Tibial nerve (tissue), 4 donors: ENCODE measurements at places on chromosomes 5 and 9. TPM values are rescaled to one million over a fixed set of nuclear protein-coding genes. Genes with fewer than 3 reads are reported as not detected.

Gene RASEF
- 0.21 TPM for total RNA-seq

GRCh38 chr9:80842389-80842788, 847.0 kb downstream of the TLE1 start:
- no peak overlapping the region for H3K4me3 ChIP-seq
- no peaks in the 10 kb centered on the region for H3K4me1 ChIP-seq
- H3K27me3 ChIP-seq: no peaks in the 10 kb centered on the region

GRCh38 chr9:5554254-5554653, 43.9 kb downstream of the PDCD1LG2 start:
- no peak for DNase-seq
- no peaks in the 10 kb centered on the region for H3K27me3 ChIP-seq
- H3K27ac ChIP-seq: no peak overlapping the region
- H3K4me1 ChIP-seq: peaks cover 13% of the 10 kb centered on the region
- no peaks in the 10 kb centered on the region for H3K36me3 ChIP-seq

DNA sequence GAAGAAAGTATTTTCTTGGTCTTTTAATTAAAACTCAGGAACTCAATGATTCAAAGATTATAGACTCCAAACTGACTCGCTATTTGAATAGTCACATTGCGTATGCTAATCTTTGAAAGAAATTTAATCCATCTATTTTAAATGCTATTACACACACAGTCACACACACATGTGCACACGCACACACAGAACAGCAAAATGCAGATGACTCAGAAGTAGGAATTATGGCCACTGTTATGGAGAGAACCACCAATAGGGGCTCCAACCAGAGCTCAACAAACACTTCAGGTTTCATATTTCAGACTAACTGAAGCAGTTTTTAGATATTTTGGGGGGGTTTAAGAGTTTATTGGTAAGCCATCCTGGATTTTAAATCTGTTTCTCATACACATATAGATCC, 1917.9 kb downstream of the EFNA5 start:
- H3K27me3 ChIP-seq: no peaks in the 10 kb centered on the region
- no peak for DNase-seq
- H3K4me1 ChIP-seq: no peaks in the 10 kb centered on the region
- no peaks in the 10 kb centered on the region for H3K36me3 ChIP-seq

DNA sequence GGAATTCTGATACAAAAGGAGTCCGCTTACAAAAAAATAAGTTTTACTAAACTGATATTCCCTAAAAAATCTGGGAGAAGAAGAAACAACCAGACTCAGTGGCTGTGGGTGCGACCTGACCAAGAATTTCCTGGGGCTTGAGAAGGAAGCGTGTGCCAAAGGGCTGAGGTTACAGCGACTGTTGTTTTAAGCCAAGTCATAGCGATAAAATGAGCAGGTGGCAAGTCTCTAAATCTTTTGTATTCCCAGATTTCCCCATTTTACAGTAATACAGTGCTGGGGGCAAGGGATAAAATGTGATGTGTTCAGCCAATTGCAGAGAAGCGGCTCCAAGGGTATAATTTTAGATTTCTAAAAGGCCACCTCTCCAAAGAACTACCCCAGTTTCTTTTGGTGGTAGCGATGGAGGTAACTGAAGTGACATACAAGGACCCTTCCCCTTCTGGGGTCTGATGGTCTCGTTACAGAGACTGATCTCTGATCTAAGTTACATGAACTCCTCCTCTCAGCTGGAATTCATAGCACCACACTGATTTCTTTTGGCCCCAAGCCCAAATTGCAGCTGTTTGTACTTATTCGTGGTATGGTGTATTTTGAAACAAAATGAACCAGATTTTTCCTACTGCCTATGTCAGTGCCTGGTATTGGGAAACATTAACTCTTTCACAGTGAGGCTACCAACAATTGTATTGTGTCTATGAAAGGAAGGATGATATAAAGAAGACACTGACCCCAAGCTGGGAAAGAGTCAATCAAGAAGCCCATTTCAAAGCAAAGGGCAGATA, 41.6 kb downstream of the LPAR1 start:
- no peaks in the 10 kb centered on the region for H3K27me3 ChIP-seq
- peaks cover 100% of the 10 kb centered on the region for H3K4me1 ChIP-seq
- no peak overlapping the region for H3K4me3 ChIP-seq
- H3K27ac ChIP-seq: peak overlapping the region; percentile 87
- H3K36me3 ChIP-seq: no peaks in the 10 kb centered on the region
